Dorsolateral prefrontal cortex (tissue), 122 donors: ENCODE measurements at places on chromosomes 16 and 17.

DNA sequence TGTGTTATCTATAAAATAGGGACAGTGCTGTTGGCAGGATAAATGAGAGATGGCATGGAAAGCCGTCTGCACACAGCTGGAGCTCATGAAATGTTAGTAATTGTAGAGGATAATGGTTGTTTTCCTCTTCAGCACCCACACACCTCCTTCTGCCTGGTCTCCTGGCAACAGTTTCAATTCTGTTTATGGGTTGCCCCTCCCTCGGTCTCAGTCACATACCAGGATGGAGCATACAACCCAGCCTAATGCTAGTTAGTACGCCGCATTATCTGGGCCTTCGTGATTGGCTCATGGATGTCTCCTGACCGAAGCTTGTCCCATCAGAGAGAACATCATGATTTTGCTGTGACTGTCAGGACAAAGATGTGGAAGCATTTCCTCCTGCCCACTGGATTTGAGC lies 126.2 kb upstream of the WSCD1 start:
- DNase-seq = no peak

DNA sequence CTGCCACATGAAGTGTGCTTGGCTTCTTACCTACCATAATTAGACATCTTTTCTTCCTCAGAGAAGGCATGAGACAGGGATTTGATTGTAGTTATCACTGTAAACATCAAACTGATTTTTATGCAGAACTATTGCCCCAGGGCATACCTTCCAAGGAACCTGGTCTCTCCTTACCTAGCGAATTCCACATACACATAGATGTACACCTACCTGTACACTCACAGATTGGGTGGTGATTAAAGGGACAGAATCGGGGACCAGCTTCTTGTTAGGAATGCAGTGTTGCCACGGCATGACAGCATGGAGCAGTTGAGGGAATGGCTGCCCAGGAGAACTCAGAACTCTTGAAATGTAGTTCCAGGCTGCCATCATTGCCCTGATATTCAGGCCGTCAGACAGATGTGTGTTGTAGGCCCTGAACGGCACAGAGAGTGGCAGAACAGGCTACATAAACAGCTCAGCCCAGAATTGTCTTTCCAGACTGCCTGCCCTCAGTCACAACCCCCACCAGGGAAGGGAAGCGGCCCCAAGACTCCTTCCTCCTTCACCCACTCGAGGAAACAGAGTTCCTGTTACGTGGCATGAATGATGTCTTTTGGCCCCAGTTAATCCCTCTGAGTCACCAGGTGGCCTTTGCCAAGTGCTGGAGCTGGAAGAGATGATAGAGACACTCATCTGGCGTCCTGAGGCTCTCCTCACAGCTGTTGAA lies 17.8 kb upstream of the NAGLU start:
- DNase-seq = peak; percentile 59

DNA sequence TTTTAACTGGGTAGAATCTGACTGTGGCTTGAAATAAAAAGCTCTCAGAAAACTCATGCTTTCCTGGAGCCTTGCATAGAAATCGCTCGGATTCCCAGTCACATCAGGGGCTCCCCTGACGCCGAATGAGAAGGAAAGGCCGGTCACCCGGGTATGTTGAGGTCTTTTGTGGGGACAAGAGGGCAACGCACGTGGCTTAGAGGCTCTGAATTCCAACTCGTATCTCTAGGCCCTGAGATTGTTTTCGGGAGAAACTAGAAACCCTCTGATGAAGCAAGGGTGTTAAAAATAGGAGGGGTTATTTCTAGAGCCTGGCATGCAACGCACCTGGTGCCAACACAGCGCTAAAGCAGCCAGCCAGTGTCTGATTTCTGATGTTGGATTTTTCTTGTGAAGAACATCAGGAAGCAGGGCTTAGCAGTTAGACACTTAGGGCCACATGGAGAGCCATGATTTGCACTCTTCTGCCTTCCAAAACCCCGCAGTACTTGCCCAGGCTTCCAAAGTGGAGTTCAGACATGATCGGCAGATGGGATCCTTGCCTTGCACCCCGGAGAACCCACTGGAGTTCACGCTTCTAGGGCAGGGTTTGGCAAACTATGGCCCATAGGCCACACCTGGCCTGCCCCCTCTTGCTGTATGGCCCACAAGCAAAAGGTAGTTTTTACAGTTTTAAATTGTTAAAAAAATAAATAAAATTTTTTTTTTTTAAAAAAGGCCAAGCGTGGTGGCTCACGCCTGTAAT lies 12.6 kb downstream of the CACNG1 start:
- DNase-seq = no peak

DNA sequence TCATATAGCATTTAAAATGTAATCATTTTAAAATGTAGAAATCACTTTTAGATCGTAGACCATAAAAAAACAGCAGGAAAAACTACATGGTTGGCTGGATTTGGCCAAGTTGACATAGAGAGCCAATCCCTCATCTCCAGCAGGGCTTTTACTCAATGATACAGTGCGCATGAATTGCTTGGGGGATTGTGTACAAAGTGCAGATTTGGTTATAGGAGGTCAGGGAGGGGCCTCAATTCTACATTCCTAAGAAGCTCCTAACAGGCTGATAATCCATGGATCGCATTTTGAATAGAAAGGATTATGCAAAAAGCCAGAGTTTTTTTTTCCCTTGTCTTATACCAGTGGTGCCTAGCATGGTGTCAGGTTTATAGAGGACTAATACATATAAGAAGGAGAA lies 445.1 kb downstream of the MAF start:
- no peak for DNase-seq

DNA sequence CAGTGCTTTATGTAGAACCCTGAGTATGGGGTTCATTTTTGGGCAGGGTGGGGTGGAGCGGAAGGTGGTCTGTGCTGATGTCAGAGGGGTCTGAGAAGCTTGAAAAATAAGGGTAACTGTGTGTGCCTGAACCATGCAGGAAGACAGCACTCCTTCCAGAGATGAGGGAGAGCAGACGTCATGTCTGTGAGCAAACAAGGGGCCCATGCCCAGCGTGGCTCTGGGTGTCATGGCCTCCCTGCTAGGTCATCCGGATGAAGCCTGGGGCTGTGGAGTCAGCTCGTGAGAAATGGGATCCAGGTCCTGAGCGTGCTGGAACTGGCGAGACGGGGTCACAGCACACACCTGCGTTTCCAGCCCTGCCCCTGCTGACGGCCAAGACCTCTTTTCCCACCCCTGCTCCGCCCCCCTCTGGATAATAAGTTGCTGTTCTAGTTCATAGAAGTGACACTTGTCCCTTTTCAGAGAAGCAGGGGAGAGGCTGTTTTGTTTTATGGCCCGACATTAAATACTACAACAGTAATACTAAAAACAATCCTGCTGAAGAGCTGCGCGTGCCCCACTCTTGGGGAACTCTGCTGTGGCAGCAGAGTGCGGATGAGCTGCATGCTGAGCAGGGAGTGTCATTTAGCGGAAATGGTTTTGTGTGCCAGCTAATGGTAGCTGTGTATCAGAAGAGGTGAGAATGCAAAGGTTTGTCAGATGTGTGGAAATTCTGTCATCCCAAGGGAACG lies 92.6 kb downstream of the RPTOR start:
- DNase-seq = no peak

- DNase-seq = no peak
Observed at GRCh38 chr16:89826531-89827382, 1.5 kb upstream of the SPIRE2 start.

GRCh38 chr16:48892893-48893292 lies 282.9 kb upstream of the N4BP1 start:
- no peak for DNase-seq

GRCh38 chr16:72897707-72898106 lies 150.2 kb downstream of the ZFHX3 start:
- DNase-seq = no peak

GRCh38 chr16:85373741-85374570 lies 239.2 kb upstream of the GSE1 start:
- no peak for DNase-seq

DNA sequence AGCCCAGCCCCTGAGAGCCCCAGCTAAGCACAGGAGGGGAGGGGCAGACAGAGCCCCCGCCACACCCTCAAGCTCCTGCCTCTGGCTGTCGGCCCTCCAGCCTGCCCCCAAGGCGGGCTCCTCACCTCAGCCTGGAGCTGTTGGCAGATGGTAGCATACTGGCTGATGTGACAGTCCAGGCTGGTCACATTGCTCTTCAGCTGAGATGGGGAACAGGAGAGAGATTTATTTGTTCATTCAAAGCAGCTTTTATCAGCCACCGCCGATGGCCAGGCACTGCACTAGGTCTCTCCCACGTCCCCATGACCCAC lies 14.8 kb downstream of the KIF18B start:
- no peak for DNase-seq

- DNase-seq = no peak
Observed at GRCh38 chr16:58306327-58306726, 11.5 kb upstream of the PRSS54 start.

GRCh38 chr17:14882131-14882530 lies 383.0 kb downstream of the PMP22 start:
- no peak for DNase-seq

DNA sequence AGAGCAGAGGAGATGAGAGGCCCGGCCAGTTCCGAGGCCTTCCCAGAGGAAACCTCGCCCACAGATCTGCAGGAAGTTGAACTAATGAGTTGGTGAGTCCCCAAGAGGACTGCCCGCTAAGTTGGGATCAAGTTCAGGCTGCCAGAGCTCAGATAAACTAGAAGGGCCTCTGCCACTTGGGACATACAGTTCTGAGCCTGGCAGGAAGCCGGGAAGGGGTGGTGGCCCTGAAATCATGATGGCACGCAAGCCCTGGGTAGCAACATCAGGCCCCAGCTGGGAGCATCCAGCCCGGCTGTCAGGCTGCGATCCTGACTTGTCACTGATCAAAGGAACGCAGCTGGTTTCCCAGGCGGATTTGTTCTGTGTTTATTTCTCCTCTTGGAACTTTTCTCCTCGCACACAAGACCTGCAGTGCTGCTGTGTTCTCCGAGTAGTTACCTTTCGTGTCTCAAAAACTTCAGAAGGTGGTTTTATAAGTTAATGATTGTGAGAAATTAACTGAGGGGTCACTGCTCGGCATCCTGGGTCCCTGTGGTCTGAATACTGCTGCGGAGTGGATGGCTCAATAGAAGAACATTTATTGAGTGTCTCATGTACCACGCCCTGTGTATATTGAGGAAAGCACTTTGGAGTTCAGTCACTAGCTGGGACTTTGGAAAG lies 8.0 kb upstream of the WFDC1 start:
- DNase-seq = no peak

GRCh38 chr16:78100112-78100467 lies 636 bp downstream of the WWOX start:
- no peak for DNase-seq

DNA sequence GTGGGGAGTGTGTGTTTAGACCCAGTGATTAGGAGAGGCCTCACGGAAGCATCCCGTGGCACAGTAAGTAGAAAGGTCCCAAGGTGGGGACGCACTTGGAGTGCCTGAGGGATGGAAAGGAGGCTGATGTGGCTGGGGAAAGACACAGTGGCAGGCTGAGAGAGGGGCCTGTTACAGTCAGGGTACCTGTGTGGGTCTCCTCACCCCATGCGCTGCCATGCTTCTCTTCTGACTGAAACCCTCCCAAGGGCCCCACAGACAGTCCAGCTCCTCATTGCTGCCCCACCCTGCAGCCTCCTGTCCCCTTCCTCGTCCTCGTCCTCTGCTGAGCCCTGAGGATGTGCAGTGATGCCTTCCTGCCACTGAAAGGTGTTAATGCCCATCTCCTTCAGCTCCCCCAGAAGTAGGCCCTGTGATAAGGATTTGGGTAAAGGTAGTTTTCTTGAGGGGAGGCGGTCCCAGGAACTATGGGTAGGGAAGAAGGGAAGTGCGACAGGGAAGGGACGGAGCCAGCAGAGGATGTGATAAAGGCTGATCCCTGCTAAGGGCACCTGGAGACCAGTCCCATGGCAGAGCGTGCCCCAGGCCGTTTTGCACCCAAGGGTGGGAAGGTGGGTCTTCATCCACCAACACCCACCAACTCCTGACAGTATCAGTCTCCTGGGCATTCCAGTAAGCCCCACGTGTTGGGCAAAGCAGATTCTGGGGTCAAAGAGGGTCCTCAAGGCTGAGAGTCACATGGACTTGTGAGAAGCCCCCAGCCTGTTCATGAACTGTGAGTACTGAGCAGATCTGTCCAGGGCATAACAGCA lies 237.2 kb downstream of the GSG1L start:
- DNase-seq = no peak

DNA sequence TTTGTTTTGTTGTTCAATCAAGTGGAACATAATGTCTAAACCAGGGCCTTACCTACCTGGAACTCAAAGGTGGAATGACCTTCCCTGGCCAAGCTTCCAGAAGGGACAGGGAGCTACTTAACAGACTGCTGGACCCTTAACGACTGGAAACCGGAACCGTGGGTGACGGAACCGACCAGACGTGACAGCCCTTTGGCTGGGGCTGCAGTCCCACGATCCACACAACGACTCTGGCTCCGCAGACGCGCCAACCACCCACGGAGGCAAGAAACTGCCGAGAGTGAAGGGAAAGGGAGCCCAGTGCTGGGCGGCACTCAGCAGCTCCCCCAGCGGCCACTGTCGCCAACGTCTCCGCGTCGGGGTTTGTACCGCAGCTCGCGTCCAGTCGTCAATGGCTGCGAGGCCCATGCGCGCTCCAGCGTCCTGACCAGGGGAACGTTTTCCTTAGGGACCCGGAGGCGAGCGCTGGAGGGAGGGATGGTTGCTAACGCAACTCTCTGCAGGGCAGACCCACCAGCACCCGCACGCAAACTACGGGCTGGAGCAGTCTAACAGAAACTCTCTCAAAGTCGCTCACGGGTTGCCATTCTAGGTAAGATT lies 5.5 kb upstream of the KIF22 start:
- DNase-seq = peak; percentile 44

DNA sequence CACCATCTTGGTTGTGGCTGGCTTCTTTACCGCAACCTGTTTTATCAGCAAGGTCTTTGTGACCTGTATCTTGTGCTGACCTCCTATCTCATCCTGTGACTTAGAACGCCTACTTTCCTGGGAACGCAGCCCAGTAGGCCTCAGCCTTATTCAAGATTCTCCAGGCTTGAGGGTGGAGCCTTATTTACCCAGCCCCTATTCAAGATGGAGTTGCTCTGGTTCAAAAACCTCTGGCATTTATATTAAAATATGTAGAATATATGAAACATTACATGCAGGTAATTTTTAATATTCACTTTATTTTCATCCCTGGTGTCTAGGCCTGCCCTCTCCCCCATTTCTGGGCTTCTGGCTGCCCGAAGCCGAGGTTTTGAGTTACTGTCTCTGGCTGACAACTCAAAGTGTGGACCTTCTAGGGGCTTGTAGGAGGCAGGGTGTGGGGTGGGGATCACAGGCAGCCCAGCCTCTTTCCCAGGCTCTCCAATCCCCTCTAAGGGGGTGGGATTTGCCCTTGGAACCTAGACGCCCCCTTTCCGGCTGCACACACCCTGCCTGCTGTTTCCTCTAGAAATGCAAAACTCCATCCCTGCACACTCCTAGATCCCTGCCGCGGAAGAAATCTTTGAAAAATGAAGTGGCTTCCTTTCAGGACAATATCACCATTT lies 152.0 kb downstream of the KCNJ12 start:
- no peak for DNase-seq

DNA sequence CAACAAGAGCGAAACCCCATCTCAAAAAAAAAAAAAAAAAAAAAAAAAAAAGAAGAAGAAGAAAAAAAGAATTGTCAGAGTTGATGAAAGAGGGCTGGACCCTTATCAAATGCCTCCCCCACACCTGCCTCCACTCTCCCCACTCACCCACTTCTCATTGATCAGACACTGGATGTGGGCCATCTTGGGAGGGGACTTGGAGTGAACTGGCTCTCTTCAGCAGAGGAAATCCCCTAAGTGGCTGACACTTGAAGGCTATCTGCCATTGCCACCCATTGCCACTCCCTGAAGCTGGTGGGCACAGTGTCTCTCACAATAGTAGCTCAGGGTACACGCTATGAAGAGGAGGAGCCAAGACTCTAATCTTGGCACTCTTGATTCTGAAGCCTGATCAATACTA lies 1.6 kb downstream of the ITGA2B start:
- no peak for DNase-seq
